Heart right ventricle (tissue), 16 donors: ENCODE measurements at places on chromosomes 16 and 17. TPM values are rescaled to one million over a fixed set of nuclear protein-coding genes. Genes with fewer than 3 reads are reported as not detected.

- peak; percentile 50 for DNase-seq
- H3K27ac ChIP-seq, result peak overlapping the region; percentile 59
- H3K27me3 ChIP-seq, result no peaks in the 10 kb centered on the region
- H3K4me1 ChIP-seq, result no peaks in the 10 kb centered on the region
These were observed 166.3 kb downstream of the MSI2 start for GRCh38 chr17:57422574-57423164.

TXNL4B gene
- 5.8 TPM for polyA plus RNA-seq

DNA sequence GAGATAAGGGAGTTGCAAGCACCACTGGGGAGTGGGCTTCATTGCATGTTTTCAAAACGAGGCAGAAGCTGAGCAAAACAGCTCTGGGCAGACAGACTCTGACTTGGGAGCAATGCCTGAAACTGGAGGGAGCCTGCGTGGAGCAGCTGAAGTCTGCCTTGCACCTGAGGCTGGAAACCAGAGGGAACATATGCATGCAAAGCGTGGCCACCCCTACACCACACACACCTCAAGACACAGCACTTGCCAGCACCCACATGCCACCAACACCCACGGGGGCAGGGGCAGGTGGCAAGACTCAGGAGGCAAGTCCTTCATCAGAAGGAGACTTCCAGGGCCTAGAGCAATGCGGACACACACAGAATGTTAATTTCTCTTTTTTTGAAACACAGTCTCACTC, 45.8 kb downstream of the COTL1 start:
- no peaks in the 10 kb centered on the region for H3K36me3 ChIP-seq
- H3K27me3 ChIP-seq, result no peaks in the 10 kb centered on the region
- no peak overlapping the region for H3K4me3 ChIP-seq
- H3K27ac ChIP-seq, result no peak overlapping the region

PIRT gene
- not detected for polyA plus RNA-seq

DNA sequence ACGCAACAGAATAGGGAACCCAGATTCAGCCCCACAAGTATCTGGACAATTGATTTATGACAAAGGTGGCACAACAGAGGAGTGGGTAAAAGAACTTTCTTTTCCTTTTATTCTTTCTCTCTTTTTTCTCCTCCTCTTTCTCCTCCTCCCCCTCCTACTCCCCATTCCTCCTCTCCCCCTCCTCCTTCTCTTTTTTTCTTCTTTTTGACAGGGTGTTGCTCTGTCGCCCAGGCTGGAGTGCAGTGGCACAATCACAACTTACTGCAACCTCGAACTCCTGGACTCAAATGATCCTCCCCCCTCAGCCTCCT, 16.1 kb downstream of the GNGT2 start:
- peaks cover 8% of the 10 kb centered on the region for H3K4me1 ChIP-seq
- H3K36me3 ChIP-seq, result no peaks in the 10 kb centered on the region
- no peak overlapping the region for H3K27ac ChIP-seq

ARL5C gene
- polyA plus RNA-seq, result not detected

DNA sequence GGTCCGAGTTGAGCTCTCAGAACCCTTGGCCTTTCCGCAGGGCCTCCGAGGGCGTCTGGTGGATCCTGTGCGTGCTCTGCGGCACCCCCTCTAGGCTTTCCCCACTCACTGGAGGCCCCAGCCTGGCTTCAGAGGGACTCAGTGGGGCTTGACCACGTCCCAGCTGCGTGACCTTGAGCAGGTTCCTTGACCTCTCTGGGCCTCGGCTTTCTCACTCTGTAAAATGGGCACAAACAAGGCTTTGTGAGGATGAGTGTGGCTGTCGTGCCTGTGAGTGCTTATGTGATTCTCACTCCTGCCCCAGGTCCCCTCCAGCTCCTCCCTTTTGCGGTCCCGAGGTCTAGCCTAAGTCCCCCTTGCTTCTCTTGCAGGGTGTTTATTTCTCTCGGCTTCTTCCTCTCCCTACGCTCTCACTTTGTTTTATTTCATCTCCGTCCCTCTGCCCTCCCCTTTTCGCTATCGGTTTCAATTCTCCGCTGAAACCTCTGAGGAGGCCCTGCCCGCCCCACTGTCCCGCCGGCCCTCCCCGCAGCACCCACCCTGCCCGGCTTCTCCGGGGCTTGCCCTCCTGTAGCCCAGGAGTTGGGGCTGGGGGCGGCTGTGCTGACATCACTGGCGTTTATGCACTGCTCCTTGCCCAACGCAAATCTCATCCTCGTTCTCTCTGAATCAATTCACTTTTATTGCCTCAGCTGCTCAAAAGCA, 82.3 kb upstream of the CBX4 start:
- no peak for DNase-seq
- peaks cover 9% of the 10 kb centered on the region for H3K4me1 ChIP-seq
- H3K36me3 ChIP-seq, result no peaks in the 10 kb centered on the region
- no peak overlapping the region for H3K27ac ChIP-seq

DNA sequence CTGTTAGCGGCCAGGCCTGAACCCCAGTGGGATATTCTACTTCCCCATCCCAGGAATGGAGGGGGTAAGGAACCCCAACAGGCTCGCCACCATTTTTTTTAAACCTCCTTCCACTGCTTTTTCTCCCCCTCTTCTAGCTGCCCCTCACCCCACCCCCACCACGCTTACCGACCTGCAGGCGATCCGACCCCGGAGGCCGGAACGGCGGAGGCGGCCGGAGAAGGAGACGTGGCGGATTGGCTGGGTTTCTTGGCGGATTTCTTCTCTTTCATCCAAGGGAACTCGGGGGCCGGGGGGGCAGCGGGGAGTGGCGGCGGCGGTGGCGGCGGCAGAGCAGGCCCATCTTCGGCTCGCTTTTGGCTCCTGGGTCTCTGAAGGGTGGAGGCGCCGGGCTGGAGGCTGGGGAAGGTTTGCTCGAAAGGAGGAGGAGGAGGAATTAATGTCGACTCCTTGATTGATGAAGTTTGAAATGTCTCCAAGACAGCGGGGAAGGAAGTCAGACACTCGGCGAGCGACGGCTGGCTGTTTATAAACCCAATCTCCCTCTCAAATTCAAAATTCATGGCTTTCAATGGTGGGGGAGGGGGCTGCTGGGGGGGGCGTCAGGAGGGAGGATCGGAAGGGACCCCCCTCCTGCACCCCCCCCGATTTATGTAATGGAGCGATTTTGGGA, 424 bp downstream of the HOXB2 start:
- H3K4me1 ChIP-seq, result peaks cover 10% of the 10 kb centered on the region
- H3K36me3 ChIP-seq, result no peaks in the 10 kb centered on the region
- peak; percentile 82 for DNase-seq
- H3K27ac ChIP-seq, result peak overlapping the region; percentile 90
- H3K27me3 ChIP-seq, result peaks cover 100% of the 10 kb centered on the region

GRCh38 chr16:74877706-74878105, 103.1 kb upstream of the FA2H start:
- H3K27me3 ChIP-seq, result no peaks in the 10 kb centered on the region
- H3K27ac ChIP-seq, result no peak overlapping the region
- no peaks in the 10 kb centered on the region for H3K4me1 ChIP-seq
- no peak for DNase-seq
- no peak overlapping the region for H3K4me3 ChIP-seq
- H3K36me3 ChIP-seq, result peaks cover 10% of the 10 kb centered on the region

DNA sequence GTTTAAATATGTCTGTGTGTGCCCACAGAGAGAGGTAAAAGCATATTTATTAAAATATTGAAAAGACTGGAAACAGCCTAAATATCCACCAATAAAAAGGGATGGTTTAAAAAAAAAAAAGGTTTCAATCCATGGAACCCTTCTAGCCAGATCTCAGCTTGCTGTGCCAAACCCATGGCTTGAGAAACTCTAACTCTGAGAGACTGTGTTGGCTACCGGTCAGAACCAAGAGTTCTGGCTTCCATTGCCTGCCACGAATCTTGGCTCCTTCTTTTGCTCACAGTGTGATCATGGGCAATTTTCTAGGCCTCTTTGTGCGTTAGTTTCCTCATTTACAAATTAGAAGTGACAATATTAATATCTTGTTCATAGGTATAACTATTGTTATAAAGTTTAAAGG, 201.3 kb upstream of the IRX3 start:
- peak overlapping the region; percentile 47 for H3K27ac ChIP-seq
- DNase-seq, result peak; percentile 40
- H3K36me3 ChIP-seq, result no peaks in the 10 kb centered on the region
- H3K4me1 ChIP-seq, result peaks cover 22% of the 10 kb centered on the region
- H3K4me3 ChIP-seq, result no peak overlapping the region

GRCh38 chr16:64615630-64616280, 506.1 kb downstream of the CDH11 start:
- DNase-seq, result peak; percentile 17
- no peaks in the 10 kb centered on the region for H3K36me3 ChIP-seq
- no peaks in the 10 kb centered on the region for H3K27me3 ChIP-seq
- H3K4me1 ChIP-seq, result no peaks in the 10 kb centered on the region
- H3K27ac ChIP-seq, result no peak overlapping the region

TP53TG3 gene
- not detected for polyA plus RNA-seq

KRT12 gene
- polyA plus RNA-seq, result not detected

GRCh38 chr16:56715126-56715525, 14.8 kb upstream of the NUP93 start:
- H3K36me3 ChIP-seq, result no peaks in the 10 kb centered on the region
- DNase-seq, result no peak
- no peaks in the 10 kb centered on the region for H3K27me3 ChIP-seq
- H3K27ac ChIP-seq, result no peak overlapping the region
- no peaks in the 10 kb centered on the region for H3K4me1 ChIP-seq

DNA sequence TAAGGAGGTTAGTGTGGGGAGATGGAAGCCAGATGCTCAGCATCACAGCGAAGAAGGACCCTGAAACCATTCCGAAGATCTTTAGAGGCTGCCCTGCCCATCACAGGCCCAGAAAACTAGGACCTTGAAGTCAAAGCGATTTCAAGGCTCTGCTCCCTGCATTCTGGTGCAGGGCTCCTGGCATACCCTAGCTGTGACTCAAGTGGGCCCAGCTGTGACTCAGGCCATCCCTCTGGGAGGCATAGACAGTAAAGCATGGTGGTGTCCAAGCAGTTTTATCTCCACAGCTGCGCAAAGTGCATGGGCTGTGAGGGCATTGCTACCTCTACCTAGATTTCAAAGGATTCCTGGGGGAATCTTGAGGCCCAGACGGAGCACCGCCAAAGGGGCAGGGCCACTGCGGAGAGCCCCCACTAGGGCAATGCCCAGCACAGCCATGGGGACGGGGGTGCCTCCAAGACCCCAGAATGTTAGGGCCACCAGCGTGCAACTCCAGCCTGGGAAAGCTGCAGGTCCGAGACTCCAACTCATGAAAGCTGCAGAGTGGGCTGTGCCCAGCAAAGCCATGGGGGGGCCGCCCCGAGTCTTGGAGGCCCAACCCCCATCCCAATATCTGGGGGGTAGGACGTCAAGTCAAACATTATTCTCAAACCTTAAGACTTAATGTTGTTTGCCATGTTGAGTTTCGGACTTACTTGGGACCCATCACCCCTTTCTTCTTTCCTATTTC, 11.7 kb upstream of the ZNF594 start:
- H3K36me3 ChIP-seq, result no peaks in the 10 kb centered on the region
- H3K4me3 ChIP-seq, result no peak overlapping the region
- H3K27ac ChIP-seq, result no peak overlapping the region
- H3K27me3 ChIP-seq, result no peaks in the 10 kb centered on the region

CD300C gene
- polyA plus RNA-seq, result 0.22 TPM

- H3K4me3 ChIP-seq, result no peak overlapping the region
- no peaks in the 10 kb centered on the region for H3K36me3 ChIP-seq
- no peak for DNase-seq
- H3K27me3 ChIP-seq, result peaks cover 17% of the 10 kb centered on the region
These were observed 30.8 kb downstream of the FOXL1 start for GRCh38 chr16:86609115-86609514.

- no peaks in the 10 kb centered on the region for H3K27me3 ChIP-seq
- H3K4me1 ChIP-seq, result peaks cover 5% of the 10 kb centered on the region
- H3K36me3 ChIP-seq, result no peaks in the 10 kb centered on the region
These were observed 35.5 kb upstream of the TMEM92 start for GRCh38 chr17:50238601-50239280.

DNA sequence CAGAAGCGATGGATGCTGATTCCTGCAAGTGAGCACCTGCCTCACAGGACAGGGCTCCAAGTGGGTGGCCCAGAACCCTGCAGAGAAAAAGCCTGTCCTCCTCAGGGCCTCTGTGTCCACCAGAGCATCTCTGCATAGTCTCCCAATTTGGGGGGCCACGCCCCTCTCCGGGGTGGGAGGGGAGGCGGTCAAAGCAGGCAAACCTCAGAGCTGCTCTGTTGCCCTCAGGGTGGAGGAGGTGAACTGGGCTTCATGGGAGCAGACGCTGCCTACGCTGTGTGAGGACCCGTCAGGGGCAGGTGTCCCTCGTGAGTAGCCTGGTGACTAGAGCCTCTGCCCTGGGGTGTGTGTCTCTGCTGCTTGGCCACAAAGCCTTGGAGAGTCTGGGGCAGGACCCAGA, 19.3 kb downstream of the TRPV2 start:
- H3K4me1 ChIP-seq, result peaks cover 8% of the 10 kb centered on the region
- H3K27me3 ChIP-seq, result no peaks in the 10 kb centered on the region
- no peak overlapping the region for H3K4me3 ChIP-seq
- DNase-seq, result no peak
- H3K36me3 ChIP-seq, result no peaks in the 10 kb centered on the region

DNA sequence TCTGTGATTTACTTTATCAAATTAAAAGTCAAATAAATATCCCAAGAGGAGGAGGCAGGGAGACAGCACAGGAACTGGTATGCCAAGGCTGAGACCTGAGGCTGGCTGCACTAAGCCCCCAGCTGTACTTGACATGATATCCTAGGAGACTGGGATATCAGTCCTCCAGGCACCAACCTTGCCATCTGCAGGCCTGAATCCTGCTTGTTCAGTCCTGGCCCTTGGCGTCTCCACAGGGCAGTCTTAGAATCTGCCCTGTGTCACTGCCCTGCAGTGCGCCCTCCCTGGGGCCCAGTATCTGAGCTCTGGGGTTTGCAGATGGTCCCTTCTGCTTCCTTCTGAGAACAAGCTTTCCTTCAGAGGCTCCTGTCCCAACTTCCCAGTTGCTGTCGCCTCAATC, 75.9 kb downstream of the HS3ST3A1 start:
- no peaks in the 10 kb centered on the region for H3K27me3 ChIP-seq
- no peak overlapping the region for H3K4me3 ChIP-seq
- H3K27ac ChIP-seq, result no peak overlapping the region
- no peaks in the 10 kb centered on the region for H3K36me3 ChIP-seq

DNA sequence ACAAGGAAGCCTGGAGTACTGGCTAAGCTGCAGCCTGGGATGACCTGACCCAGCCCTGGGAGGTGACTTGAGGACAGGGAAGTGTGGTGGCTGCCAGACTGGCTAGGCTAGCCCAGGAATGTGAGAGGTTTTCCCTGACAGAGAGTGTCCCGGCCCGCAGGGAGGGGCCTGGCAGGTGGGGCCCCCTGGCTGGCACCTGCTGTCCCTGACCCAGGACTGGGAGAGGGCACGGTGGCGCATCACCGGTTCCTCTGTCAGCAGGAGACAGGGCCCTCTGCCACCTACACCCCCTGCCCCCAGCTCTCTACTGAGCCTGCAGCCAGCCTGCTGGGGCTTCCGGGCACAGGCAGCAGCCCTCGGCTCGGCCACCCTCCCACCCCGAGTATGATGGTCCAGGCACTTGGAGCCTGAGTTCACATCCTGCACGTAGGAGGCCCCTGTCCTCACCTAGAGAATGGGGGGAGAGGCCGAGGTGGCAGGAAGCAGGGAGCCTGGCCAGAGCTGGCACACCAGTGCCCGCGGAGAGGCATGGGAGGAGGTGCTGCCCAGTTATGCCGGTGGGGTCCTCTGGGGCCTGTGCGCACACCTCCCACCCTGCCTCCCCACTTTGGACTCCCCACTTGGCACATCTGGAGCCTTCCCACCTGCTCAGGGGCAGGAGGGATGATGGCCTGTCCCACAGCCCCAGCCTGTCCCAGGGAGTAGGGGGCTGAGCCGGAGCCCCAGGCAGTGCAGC, 528 bp downstream of the PRSS27 start:
- peaks cover 11% of the 10 kb centered on the region for H3K4me1 ChIP-seq
- no peaks in the 10 kb centered on the region for H3K27me3 ChIP-seq
- H3K4me3 ChIP-seq, result no peak overlapping the region
- DNase-seq, result no peak
- H3K27ac ChIP-seq, result no peak overlapping the region
